ENCODE measurements at places on chromosomes 1 and 21.

- no peak for DNase-seq
Observed at GRCh38 chr1:57307392-57308170, 116.3 kb downstream of the DAB1 start.

- DNase-seq: no peak
Observed at GRCh38 chr1:33713058-33713877, 150.6 kb upstream of the HMGB4 start.

GRCh38 chr21:17427157-17427556, 85.7 kb upstream of the CXADR start:
- DNase-seq: no peak

DNA sequence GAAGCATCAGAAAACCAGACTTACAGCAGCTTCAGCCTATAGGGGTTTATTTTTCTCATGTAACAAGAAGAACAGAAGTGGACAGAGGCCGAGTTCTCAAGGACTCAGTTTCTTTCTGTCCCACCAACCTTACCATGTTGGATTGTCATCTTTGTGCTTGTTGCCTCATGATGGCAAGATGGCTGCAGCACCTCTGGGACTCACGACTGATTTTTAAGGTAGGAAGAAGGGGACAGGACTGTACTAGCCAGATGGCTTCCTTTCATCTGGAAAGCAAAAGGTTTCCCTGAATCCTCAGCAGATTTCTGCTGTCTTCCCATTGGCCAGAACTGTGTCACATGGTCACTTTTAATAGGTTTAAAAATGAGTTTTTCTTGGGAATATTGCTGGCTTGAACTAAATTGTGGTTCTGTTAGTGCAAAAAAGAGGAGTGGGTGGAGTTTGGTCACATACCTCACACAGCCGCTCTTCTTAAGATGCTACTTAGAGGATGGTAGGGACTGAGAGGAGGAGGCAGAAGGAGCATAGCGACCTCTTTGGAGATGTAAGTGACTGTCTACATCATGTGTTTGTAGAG, 48.1 kb upstream of the ENAH start:
- DNase-seq: no peak

- no peak for DNase-seq
Observed at GRCh38 chr1:87983841-87984240, 655.2 kb downstream of the LMO4 start.

DNA sequence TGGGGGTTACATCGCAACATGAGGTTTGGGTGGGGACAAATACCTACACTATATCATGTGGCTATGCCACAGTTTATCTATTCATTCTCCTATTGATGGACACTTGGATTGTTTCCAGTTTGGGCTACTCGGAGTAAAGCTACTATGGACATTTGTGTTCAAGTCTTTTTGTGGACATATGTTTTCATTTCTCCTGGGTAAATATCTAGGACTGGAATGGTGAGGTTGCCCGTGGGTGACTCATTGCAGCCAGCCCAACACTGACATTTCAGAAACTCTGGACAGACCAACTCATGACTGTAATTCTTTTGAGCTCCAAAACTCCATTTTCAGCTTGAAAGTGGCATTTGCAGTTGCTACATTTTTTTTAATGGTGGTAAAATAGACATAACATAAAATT, 82.7 kb downstream of the KAZN start:
- no peak for DNase-seq

DNA sequence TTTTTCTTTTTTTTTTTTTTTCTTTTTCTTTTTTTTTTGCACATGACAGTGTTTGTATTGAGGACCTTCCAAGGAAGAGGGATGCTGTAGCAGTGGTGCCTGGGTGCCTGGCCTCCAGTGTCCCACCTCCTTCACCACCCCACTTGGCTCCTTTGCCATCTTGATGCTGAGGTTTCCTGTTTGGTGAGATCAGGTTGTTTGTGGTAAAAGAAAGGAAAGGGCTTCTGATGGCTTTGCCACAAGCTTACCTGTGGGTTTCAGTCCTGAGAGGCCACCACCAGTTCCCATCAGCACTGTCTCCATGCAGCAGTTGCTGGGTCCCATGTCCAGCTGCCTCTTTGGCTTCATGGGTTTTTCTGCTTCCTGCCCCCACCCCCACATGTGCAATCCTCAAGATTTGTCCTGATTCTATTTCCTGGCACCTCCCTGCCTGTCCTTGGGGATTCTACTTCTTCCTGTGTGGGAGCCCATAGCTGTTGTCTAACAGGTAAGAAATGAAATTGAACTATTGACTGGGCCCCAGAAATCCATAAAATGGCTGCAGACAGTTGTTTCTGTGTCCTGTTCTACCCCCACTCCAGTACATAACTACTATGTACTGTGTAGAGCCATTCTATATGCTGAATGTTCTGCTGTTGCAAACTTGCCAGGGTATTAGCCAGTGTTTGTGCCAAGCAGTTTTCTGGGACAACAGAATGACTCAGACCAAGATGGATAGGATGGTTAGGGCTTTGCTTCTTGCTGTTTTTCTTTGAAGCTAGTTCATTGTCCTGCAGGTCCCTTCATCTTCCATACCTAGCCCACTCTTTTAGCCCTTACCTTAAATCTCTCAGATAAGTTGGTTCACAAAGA, 4.2 kb upstream of the CCDC28B start:
- DNase-seq: no peak

- DNase-seq: no peak
Observed at GRCh38 chr1:44151808-44152207, 10.4 kb upstream of the KLF18 start.

GRCh38 chr1:203640117-203640516, 13.5 kb downstream of the ATP2B4 start:
- DNase-seq: no peak

- DNase-seq: no peak
Observed at GRCh38 chr1:40662864-40663263, 2.6 kb downstream of the RIMS3 start.

- DNase-seq: no peak
Observed at GRCh38 chr1:173095632-173096031, 44.9 kb upstream of the TNFSF18 start.

DNA sequence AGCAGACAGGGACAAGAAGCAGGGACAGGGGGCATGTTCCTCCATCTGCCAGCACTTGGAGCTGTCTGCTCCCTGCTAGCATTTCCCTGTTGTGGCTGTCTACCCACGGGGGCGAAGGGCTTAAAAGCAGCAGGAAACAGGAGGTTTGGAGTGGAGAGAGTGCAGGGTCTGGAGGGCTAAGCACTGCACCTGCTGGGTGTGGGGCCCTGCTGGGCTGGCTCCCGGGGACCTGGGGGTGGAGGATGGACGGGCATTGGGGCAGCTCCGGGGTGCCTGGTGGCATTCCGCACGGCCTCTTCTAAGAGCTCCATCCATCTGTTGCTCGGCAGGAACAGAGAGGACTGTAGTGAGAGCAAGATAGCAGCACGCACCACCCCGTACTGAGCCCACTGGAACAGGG, 21.2 kb downstream of the LRRC71 start:
- DNase-seq: no peak

DNA sequence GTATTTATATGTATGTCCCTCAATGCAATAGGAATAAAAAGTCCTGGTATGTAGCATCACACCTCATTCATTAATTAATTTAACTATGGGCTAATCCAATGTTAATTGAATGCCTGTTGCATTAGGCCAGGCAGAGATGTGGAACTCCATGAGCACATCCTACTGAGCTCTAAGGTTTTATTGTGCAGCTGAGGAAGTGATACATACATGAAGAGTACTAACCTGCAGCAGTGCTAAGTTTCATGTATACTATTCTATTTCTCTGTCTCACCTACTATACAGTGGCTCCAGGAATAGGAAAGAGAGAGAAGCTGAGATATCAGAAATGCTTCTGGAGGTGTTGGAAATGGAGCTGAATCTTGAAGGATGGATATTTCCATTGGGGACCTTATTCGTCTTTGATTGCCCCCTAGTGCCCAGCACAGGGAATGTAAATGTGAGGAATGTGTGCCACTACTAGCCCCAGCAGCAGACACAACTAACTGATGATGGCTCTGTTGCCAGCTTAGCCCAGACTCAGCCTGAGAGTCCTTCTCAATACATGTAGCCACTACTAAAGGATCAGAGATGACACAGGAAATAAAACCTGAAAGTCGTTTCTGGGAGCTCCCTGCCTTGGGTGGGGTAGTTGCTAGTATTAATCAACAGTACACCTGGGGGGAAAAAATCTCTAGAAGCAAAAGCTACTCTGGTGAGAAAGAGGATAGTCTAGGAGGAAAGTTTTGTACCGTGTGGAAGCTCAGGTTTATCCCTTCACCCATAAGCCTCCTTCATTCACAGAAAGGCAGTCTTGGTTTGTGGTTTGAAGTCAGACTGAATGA, 173.3 kb upstream of the FOXD3 start:
- DNase-seq: no peak

DNA sequence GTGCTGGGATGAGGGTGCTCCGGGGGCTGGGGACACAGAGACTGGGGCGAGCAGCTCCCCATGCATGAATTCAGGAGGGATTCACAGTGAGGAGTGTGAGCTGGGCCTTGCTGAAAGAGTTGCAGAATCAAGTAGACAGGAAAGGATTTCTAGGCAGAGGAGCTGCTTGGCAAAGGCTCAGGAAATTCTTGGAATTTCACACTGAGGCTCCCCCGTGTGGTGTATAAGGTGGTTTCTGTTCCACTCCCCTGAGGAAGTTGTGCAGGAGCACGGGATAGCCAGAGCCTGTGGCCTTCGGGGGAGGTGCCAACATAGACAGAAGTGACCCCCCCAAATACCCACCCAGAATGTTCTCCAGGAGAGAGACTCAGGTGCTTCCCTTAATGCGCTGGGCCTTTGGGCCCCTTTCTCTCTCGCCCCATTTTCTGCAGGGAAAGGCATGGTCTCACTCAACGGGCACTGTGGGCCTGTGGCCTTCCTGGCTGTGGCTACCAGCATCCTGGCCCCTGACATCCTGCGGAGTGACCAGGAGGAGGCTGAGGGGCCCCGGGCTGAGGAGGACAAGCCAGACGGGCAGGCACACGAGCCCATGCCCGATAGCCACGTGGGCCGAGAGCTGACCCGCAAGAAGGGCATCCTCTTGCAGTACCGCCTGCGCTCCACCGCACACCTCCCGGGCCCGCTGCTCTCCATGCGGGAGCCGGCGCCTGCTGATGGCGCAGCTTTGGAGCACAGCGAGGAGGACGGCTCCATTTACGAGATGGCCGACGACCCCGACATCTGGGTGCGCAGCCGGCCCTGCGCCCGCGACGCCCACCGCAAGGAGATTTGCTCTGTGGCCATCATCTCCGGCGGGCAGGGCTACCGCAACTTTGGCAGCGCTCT, 58.5 kb upstream of the ACTL8 start:
- DNase-seq: peak; percentile 62

DNA sequence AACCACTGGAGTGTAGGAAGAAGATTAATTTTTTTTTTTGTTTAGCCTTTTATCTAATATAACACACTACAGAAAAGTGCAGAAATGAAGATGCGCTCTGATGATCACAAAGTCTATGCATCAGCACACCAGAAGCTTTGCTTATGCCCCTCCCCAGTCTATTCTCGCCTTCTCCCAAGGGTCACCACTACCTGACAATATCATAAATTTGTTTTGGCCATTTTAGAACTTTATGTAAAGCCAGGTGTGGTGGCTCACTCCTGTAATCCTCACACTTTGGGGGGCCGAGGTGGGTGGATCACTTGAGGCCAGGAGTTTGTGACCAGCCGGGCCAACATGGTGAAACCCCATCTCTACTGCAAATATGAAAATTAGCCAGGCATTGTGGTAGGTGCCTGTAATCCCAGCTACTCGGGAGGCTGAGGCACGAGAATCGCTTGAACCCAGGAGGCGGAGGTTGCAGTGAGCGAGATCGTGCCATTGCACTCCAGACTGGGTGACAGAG, 231.3 kb downstream of the FOXD2 start:
- no peak for DNase-seq

DNA sequence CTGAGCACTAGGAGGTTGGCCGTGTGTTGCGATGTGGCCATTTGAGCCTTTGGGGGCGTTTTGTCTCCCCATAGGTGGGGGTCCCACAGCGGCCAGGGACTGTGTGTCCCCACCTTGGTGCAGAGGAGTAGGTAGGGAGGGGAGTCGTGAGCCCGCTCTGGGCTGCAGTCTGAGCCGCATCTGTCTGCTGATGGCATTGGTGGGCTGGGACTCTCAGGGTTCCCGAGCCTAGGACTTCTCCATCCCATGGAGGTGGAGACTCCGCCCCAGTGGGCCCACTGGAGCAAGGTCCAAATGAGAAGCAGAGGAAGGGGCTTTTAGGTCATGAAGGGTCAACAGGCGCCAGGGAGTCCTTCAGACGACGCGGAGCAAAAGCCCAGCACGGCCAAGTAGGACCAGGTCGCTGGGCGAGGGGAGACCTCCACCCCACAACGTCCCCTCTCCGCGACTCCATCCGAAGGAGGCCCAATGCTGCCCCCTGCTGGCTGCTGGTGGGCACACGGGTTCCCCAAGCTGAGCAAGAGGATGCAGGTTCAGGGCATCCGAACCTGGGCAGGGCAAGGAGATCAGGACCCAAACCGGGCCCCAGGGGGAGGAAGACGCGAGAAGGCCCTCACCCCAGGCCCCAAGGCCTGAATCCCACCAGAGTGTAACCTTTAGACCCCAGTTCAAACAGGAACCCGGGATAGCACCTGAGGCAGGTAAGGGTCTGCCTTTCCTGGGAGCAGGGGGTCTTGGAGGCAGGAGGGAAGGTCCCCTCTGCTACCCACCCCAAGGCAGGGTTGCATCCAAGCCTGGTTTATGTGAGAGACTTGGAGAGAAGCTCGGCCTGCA, 14.9 kb downstream of the TTC34 start:
- DNase-seq: peak; percentile 30

- DNase-seq: no peak
Observed at GRCh38 chr1:185479796-185480195, 162.8 kb upstream of the IVNS1ABP start.

GRCh38 chr1:35836734-35837133, 28.9 kb downstream of the AGO4 start:
- DNase-seq: no peak

DNA sequence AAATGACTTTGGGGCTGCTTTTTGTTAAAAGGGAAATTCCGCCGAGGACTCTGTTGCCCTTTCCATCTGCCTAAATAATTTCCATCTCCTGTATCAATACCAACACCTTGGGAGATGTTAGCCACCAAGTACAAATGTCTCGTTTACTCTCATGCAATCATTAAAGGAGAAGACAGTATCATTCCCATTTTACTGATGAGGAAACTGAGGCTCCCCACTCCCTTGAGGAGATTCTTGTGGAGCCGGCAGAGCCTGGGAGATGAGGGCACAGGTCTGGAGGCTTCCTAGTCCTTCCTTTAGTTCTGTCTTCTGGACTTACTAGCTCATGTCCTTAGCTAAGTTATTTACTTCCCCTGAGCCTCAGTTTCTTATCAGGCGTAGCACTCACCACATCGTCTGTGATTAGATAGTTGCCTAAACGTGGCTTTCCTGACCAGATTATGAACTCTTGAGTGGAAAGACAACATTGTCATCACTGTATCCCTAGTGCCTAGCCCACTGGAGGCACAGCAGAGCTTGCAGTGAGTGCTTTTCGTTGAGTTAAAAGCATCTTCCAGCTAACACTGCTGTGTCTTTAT, 81.6 kb downstream of the ADSS2 start:
- DNase-seq: no peak

DNA sequence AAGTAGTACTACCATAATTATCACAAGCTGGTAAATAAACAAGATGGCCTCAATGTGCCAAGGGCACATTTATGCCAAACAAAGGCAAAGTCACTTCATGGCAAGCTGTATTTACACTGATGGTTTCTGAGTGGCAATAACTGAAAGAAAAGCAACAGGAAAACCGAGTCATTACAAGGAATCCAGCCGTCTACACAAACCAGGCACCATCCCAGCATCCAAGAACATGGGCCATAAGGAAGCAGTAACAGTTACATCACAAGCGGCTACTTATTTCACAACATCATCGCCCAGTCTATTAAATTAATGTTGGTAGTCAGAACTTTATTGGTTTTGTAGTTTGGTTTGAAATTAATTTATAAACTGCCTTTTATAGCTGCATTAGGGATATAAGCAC, 214.2 kb downstream of the RERE start:
- DNase-seq: no peak

- no peak for DNase-seq
Observed at GRCh38 chr1:62282909-62283755, 36.1 kb downstream of the KANK4 start.
